Stimulated activated CD4-positive, alpha-beta T cell treated with anti-CD3 and anti-CD28 coated beads, Interleukin-15, amount 100 ng/mL, for 1 hour (primary cell): ENCODE measurements at places on chromosomes 1 and 21.

GRCh38 chr1:240998024-240998423, 359.0 kb downstream of the RGS7 start:
- no peak for DNase-seq

DNA sequence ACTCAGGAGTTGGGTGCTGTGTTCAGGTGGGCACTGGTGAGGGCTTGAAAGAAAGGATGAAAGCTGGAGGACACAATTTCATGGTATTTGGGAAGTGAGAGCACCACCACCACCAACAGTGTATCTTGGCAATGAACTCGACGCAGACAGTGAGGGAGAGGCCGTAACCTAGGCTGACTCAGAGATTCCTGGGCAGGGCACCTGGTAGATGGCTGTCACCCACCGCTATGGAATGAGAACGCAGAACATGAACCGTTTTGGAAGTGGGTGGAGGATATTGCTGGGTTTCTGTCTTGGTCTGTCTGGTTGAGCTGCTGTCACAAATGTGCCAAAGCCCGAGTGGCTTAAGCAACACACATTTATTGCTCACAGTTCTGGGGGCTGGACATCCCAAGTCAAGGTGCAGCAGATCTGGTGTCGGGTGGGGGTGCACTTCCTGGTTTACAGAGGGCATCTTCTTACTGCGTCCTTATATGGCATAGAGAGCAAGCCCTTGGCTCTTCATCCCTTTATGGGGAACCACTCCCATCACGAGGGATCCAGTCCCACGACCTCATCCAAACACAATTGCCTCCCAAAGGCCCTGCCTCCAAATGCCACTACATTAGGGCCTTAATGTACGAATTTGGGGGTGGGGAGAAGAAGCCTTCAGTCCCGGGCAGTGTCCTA, 246.3 kb downstream of the SIPA1L2 start:
- DNase-seq: no peak

DNA sequence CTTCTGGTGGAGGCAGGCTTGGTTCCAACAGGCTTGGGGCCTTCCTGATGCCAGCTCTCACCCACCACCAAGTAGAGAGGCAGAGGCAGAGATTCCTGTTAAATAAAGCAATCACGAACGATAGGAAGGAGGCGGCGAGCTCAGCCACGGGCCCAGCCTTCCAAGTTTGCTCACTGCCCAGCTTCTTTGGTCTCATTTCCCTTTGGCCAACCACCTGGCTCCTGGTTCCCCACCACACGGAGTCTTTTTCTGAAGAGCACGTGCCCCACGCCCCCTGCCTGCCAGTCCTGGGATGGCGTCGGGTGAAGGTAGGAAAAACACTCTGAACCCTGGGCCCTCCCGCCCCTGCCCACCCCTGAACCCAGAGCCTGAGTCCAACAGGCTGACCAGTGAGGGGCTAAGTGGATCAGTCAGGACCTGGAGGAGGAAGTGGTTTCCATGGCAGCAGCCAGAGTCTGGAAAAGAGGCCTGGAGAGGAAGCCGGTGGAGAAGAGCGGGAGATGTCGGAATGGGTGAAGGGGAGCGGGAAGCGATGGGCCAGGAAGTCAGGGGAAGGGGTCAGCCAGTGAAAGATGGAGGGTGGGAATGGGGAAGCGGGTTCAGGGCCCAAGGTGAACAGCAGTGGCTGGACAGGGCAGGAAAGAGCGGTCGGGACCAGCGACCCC, 158.2 kb upstream of the KLHDC7A start:
- DNase-seq: no peak

DNA sequence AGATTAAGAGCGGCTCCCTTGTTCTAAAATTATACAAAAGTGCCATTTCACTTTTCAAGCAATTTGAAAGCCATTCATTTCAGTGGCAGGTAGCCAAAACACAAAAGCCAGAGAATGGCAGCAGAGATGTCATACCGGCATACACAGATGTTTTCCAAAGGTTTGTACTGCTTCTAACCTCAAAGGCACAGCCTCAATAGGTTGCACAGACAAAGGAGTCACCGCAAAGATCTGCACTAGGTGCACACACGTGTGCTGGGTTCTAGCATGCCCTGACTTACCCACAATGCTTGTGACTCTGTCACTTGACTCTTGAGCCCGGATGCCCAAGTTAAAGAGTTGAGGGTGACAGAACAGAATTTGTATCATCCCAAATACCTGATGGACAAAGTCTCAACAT, 448.9 kb upstream of the ADGRL2 start:
- no peak for DNase-seq

- no peak for DNase-seq
Observed at GRCh38 chr1:245717611-245718010, 562.8 kb downstream of the KIF26B start.

GRCh38 chr1:56268519-56269140, 310.7 kb downstream of the PLPP3 start:
- DNase-seq: no peak

- DNase-seq: no peak
Observed at GRCh38 chr1:161398900-161399256, 31.2 kb upstream of the CFAP126 start.

- DNase-seq: no peak
Observed at GRCh38 chr1:86788300-86789206, 84.2 kb downstream of the SH3GLB1 start.

GRCh38 chr1:181255270-181255929, 166.9 kb downstream of the IER5 start:
- no peak for DNase-seq

GRCh38 chr1:59482986-59483385, 186.1 kb downstream of the FGGY start:
- DNase-seq: no peak

GRCh38 chr21:14453339-14454015, 70.5 kb upstream of the HSPA13 start:
- DNase-seq: no peak

DNA sequence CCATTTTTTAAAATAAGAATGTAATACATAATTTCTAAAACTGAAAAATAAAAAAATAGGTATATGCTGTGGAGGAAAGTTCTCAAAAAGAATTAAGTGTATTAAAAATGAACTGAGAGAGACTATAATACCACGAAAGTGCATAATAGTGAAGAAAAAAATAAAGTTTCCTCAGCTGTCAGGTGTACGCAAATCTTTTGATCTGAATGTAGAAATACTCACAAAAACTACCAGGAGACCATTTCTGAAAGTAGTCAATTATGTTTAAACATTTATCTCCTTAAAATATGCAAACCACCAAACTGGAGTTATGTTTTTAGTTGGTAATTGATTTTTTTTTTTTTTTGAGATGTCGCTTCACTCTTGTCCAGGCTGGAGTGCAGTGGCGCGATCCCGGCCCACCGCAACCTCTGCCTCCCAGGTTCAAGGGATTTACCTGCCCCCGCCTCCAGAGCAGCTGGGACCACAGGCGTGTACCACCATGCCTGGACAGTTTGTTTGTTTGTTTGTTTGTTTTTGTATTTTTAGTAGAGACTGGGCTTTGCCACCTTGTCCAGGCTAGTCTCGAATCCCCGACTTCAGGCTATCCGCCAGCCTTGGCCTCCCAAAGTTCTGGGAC, 1169.2 kb upstream of the B3GALT2 start:
- DNase-seq: no peak

DNA sequence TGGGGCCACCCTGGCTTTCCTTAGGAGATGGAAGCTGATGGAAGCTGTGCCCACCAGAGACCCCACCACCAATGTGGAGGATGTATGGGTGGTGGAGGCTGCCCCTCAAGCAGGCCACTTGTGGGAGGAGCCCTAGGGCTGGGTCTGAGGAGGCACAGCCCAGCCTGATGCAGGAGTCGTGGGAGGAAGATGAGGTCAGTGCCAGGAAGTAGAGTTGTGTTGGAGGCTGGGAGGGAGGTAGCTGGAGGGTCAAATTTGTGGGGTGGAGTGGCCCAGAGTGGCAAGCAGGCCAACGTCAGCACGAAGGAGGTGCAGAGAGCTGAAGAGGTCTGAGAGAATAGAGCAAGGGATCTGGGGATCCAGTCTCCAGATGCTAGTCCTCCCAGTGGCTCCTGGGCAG, 119.0 kb upstream of the USP24 start:
- DNase-seq: no peak

GRCh38 chr1:205580140-205580922, 51.5 kb downstream of the ELK4 start:
- no peak for DNase-seq

- no peak for DNase-seq
Observed at GRCh38 chr1:30085811-30086770, 637.3 kb downstream of the MATN1 start.

DNA sequence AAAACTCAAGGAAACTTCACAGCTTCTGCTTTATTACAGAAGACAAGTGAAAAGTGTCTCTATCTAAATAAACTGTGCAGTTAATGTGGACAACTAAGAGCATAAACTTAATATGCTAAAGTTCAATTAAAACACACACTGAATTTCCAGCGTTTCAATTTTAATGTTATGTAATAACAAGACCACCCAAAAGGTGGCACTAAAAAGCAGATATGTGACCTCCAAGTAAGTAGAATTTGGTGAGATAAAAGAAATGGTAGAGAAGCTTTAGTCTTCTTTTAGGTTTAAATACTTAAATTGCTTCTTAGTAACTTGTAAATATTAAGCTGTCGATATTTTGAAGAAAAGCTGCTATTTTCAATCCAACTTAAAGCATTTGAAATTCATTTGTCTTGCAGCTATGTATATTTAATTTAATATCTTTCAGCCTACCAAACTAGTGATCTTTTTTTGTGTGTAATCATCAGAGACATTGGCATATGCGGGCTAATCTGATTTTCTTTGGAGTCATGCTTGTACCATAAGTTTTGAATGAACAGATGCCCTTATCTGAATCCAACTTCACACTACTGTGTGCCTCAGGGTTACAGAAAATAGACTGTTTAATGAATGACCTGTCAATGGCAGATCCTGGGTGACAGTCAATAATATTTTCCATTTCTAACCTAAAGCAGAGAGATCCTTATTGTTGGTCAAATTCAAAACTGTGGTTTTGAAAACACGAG, 36.5 kb upstream of the ADAMTS1 start:
- DNase-seq: no peak

- DNase-seq: no peak
Observed at GRCh38 chr1:44447051-44447810, 42.2 kb downstream of the RNF220 start.

GRCh38 chr1:239348635-239349353, 37.6 kb upstream of the CHRM3 start:
- no peak for DNase-seq

DNA sequence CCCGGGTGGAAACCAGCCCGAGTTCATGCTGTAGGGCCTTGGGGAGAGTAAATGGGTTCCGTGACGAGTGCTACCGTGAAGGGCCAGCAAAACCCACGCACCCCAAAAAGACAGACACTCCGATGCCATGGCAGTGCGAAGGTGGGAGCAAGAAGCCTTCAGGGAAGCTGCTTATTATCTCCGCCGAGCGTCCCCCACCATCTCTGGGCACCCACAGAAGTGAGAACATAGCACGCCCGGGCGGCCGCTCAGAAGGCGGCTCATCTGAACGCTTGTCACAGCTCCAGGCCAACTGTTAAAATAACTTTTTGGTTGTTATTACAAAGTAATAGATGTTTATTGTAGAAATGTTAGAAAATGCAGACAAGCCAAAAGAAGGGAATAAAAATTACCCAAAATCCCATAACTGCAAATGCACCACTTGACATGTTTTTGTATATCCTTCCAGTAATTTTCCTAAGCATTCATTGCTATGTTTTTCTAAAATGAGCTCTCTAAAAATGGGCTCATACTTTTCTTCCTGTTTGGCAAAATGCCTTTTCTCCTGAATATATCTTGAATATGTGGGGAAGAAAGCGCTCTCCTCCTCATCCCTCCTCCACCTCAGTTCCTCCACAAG, 234.9 kb downstream of the NPHP4 start:
- DNase-seq: no peak

- DNase-seq: no peak
Observed at GRCh38 chr1:2543543-2544092, 12.6 kb upstream of the TNFRSF14 start.

GRCh38 chr1:110620250-110620615, 14.1 kb upstream of the KCNA2 start:
- DNase-seq: no peak

DNA sequence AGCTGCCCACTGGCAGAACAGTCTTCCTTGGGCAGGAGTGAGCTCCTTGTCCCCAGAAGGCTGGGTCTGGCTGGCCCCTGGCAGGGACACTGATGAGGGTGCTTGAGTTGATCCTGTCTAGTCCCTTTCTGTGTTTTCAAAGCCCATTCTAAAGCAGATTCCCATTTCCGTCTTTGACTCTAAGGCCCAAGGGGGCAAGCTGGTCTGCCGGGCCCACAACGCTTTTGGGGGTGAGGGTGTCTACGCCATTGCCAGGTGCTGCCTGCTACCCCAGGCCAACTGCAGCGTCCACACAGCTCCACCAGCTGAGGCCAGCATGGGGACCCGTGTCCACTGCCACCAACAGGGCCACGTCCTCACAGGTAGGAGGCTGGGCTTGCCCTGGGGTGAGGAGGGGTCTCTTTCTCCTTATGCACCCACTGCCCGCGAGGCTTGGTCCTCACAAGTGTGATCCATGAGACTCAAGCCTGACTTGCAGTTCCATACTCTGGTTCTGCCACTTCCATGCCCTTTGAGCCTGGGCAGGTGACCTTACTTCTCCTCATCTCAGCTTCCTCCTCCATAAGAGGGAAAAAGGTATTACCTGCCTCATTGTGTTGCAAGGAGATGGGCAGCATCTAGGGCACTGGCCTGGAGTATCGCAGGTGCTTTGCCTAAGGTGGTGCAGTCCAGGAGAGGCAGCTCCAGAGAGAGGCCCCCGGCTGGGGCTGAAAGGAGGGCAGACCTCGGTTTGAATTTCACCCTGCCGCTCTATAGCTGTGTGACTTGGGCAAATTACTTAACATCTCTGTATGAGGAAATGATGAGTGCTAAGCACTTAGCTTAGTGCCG, 20.2 kb downstream of the PCSK9 start:
- no peak for DNase-seq

DNA sequence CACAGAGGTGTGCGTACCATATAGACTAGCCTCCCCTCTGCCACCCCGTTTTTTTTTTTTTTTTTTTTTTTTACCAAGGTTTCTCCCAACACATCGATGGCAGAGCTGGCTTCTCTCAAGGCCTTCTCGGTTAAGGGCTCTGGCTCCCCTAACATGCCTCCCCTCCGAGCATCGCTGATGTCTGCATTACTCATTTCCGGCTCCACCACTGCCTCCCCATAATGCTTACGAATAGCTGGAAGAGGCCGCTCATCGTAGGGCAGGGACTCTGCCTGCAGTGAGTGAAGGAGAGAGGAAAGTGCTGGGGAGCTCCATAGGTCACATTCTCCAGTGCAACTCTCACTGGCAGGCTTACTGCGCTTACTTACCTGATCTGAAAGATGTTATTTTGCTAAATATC, 20.6 kb downstream of the CEP104 start:
- DNase-seq: no peak

GRCh38 chr21:44407493-44407892, 47.8 kb upstream of the LRRC3 start:
- peak; percentile 21 for DNase-seq

- DNase-seq: no peak
Observed at GRCh38 chr1:64540265-64540791, 70.4 kb downstream of the CACHD1 start.
